ENCODE measurements at places on chromosomes 1 and 21.

- DNase-seq = no peak
Measured at GRCh38 chr1:42046761-42047507, 106.3 kb upstream of the GUCA2B start.

GRCh38 chr1:248704606-248705005 lies 2.0 kb upstream of the OR14I1 start:
- no peak for DNase-seq

- no peak for DNase-seq
Measured at GRCh38 chr1:172939475-172939874, 111.3 kb downstream of the TNFSF18 start.

DNA sequence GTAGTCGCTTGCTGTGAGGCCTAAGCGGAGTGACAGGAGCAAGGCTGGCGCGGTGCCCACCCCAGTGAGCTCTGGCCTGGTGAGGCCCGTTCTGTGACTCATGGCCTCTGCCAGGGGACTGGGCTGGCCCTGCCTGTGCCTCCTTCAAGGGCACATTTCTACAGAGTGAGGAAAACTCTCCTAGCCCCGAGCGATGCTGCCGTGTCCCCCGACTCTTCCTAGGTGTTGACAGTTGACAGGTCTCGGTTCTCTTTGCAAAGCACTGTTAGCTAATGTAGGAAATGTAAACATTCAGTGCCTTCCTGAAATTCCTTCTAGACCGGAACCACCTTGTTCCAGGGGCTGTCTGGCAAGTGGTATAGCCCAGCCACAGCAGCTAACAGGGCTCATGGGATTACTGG lies 43.9 kb downstream of the ABCG1 start:
- no peak for DNase-seq

- DNase-seq = no peak
Measured at GRCh38 chr21:46001821-46002681, 20.5 kb downstream of the COL6A1 start.

DNA sequence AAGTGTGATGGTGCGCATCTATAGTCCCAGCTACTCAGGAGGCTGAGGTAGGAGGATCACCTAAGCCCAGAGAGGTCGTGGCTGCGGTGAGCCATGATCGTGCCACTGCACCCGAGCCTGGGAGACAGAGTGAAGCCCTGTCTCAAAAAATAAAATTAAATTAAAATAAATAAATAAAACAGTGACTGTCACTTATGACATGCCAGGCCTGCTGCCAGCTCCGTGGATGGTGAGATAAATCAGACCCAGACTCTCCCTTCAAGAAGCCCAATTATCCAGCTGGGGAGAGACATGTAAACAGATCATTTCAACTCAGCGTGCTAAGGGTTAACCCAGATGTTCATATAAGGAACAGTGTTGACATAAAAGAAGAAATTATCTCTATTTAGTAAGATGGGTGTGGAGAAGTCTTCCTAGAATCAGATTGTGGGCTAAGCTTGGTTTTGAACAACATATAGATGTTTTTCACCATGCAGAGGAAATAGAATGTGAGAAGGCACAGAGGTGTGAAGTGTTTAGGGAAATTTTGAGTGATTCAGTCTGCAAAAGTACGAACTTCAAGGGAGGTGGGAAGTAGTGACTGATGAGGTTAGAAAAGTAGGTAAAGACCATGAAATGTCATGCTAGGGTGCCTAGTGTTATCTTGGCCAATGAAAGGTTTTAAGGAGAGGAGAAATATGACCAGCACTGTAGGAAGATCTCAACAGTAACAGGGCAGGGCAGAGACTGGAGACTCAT lies 18.3 kb downstream of the YARS1 start:
- DNase-seq = no peak

GRCh38 chr1:245648749-245649522 lies 494.2 kb downstream of the KIF26B start:
- no peak for DNase-seq

GRCh38 chr1:192445839-192446489 lies 129.2 kb downstream of the RGS21 start:
- peak; percentile 38 for DNase-seq

DNA sequence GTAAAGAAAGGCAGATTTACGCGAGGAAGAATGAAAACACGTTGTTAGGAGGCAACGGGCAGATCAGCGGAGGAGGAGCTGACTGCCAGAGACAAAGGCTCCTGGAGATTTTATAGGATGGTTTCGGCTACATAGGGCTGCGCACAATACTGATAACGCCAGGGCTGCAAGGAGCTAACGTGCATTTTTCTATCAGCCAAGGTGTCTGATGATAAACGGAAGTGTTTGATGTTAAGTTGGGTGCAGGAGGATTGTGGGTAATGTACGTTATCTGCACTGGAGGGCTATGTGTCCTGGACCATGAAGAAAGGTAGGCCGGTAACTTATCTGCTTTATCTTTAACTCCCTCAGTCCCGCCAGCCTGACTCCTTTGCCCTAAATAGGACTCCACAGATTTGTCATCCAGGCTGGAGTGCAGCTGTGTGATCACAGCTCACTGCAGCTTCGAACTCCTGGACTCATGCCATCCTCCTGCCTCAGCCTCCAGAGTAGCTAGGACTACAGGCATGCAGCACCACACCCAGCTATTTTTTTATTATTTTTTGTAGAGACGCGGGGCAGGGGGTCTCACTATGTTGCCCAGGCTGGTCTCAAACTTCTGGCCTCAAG lies 29.6 kb downstream of the SETD4 start:
- DNase-seq = no peak

DNA sequence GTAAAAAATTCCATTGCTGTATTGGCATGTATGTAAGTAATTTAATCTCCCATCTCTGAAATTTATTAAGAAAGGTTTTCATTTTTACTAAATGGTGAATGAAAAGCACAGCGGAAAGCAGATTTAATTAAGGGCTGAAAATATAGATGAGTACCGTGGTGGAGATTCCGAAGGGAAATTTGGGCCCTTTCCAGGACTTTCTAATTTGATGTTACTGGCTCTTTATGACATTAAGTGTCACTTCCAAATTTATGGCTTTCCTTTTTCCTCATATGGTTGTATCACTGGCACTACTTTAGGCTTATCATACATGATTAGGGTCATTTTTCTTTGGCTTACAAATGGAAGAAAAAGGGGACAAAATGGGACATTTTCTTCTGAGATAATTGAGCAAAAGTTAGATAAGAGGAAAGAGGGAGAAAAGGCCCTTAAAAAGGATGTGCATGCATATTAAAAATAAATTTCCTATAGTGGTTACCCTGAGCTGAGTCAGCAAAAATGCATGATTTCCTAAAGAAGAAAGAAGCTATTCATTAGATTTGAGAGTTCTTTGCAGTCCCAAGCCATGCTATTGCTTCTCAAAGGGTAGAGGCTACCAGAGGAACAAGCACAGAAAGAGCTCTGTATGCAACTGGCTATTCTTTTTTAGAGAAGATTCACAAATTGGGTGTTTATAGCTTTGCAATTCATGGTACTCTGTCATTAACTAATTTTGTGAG lies 74.9 kb upstream of the CNIH3 start:
- no peak for DNase-seq

GRCh38 chr1:180003026-180003695 lies 48.6 kb downstream of the CEP350 start:
- no peak for DNase-seq

DNA sequence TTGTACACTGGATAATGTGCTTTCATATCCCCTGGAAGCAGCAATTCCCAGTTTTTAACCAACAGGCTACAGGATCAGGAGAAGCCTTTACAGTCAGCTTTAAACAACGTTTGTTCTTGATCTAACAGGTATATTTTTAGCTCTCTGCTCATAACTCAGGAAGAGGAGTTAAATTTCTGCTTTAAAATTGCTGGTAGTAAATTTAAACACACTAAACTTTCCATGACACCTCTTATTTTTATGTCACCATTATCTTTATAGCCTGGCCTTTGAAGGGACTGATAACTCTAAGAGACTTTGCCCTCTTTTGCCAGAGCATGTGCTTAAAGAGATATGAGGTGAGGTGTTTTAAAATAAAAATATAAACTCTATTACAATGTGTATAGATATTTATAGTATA lies 119.6 kb upstream of the BRINP3 start:
- no peak for DNase-seq

DNA sequence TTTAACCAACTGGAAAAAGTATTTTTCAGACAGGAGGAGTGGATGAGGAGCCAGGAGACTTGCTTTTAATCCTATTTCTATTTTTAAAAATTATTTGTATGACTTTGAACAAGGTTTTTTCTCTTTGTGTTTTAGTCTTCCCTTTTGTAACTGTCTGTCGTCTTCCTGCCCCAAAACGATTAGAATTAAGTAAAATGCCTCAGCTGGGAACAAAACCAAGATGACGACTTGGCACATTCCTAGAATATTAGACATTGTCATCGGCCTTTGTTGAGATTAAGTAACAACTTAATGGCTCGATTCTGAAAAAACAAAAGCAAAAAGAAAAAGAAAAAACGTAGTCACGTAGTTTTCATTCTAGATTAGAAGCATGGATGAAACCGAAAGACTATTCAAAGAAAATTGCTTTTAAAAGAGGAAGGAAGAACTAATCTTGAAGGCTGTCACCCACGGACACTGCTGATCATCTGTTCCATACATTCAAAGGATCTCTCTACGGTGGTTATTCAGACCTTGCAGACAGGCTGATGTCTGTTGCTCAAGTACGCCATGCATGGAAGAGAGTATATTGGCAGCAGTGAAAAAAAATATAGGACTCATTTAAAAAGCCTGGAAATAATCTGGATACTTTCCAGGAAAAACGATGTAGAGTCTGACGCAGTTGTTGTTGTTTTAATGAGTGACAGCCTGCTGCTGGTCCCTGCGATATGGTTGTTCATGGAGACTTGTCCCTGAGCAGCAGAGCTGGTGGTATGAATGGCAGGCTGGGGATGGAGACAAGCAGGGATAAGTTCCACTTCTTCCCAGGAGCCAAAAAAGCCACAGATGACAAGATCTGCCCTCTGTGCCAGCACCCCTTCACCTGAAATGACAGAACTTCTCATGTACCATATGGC lies 16.8 kb downstream of the GNG4 start:
- no peak for DNase-seq

GRCh38 chr1:108502138-108502537 lies 52.0 kb downstream of the NBPF6 start:
- DNase-seq = no peak

DNA sequence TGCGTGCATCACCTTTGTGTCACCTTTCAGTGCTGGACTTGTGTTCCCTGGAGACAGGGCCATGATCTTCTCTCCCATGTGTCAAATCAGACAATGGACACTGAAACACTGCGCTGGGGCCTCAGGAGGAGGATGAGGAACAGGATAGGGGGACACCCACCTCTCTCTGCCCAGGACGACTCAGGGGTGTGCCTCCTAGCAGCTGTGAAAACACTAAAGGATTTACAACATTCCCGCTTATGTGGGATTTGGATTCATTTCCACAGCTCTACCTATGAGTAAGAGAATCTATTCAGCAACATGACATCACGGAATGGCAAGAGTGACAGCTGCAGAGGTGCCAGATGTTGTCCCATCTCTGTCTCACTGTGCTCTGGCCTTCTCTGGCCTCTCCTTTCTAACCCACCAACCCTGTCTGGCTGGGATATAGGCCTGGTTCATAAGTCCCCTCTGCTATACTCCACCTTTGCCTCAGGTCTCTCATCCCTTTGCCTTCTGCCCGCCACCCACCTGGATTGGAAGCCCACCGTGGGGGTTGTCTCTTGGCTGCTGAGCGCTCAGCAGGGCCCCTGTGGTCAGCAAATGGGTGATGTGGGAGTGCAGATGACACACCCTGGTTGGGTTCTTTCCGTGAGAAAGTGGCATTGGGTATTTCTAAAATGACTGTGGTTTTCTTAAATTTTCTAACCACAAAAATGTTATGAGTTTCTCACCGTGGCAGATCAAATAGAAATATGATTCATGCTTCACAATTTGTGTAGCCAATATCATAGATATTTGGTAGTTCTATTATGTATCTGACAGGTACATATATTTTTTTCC lies 47.1 kb upstream of the TLR5 start:
- DNase-seq = peak; percentile 49

- DNase-seq = peak; percentile 51
Measured at GRCh38 chr1:27542463-27543273, 52.7 kb upstream of the WASF2 start.

GRCh38 chr1:43340559-43340958 lies 2.9 kb downstream of the MPL start:
- DNase-seq = no peak
